Frontal cortex (tissue), 4 donors: ENCODE measurements at places on chromosomes 4 and X. TPM values are rescaled to one million over a fixed set of nuclear protein-coding genes. Genes with fewer than 3 reads are reported as not detected.

NAP1L2 gene
- 46.1 TPM for total RNA-seq

ARFIP1 gene
- total RNA-seq: 50.5 TPM

GYG2 gene
- 4.1 TPM for total RNA-seq

PLAC1 gene
- total RNA-seq: not detected

FAM50A gene
- total RNA-seq: 21.2 TPM

ARMCX6 gene
- total RNA-seq: 24.1 TPM

SATL1 gene
- 1.2 TPM for total RNA-seq

CYSLTR1 gene
- total RNA-seq: 1.2 TPM

MAGEA11 gene
- not detected for total RNA-seq

EREG gene
- total RNA-seq: not detected

BGN gene
- 1.6 TPM for total RNA-seq

ARSH gene
- not detected for total RNA-seq

F8 gene
- 6.1 TPM for total RNA-seq

EDA2R gene
- total RNA-seq: 1.2 TPM

HSPA4L gene
- total RNA-seq: 8.2 TPM

KLKB1 gene
- total RNA-seq: 0.82 TPM
